ENCODE measurements at places on chromosomes 4 and X.

- H3K4me1 ChIP-seq = no peaks in the 10 kb centered on the region
- H3K27me3 ChIP-seq = no peaks in the 10 kb centered on the region
- no peaks in the 10 kb centered on the region for H3K36me3 ChIP-seq
- no peak for DNase-seq
Observed at GRCh38 chr4:40583850-40584439, 45.7 kb downstream of the RBM47 start.

DNA sequence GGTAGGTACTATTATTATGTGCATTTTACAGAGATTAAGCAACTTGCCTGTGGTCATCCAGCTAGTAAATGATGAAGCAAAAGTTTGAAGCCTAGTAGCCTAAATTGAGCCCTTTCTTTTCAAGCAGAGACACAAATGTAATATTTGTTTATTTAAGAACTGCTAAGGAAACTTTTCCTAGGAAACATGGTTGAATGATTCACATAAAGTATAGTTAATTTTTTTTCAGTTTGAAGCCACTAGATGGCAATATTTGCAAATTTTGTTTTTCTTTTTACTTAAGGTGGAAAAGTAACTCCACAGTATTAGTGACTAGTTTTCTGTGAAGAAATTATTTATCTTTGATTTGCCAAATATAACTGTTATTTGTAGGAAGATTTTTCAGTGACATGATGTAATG lies 52.8 kb upstream of the ANKRD17 start:
- H3K27me3 ChIP-seq = no peaks in the 10 kb centered on the region
- H3K4me1 ChIP-seq = no peaks in the 10 kb centered on the region
- DNase-seq = no peak
- H3K36me3 ChIP-seq = no peaks in the 10 kb centered on the region

GRCh38 chrX:43676971-43677572 lies 21.0 kb downstream of the MAOA start:
- H3K4me3 ChIP-seq = no peak overlapping the region
- no peaks in the 10 kb centered on the region for H3K36me3 ChIP-seq
- no peaks in the 10 kb centered on the region for H3K27me3 ChIP-seq
- H3K27ac ChIP-seq = no peak overlapping the region

DNA sequence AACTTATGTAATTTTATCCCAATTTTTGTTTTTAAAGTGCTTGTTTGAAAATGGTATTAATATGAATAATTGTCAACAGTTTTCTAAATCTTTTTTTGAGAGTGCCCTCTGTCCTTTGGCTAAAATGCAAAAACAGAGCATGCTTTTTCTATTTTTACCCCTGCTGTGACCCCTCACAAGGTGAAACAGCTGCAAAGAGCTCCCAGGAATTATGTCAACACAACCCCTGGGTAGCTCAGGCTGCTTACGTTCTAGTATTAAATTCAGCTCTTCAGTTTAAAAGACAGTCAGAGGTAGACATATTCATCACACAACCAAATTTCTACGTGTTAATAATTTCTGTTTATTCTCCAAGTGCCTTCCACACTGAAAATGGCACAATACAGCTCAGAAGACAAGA lies 367.5 kb downstream of the PRDM5 start:
- H3K27ac ChIP-seq = no peak overlapping the region
- DNase-seq = no peak
- no peak overlapping the region for H3K4me3 ChIP-seq

DNA sequence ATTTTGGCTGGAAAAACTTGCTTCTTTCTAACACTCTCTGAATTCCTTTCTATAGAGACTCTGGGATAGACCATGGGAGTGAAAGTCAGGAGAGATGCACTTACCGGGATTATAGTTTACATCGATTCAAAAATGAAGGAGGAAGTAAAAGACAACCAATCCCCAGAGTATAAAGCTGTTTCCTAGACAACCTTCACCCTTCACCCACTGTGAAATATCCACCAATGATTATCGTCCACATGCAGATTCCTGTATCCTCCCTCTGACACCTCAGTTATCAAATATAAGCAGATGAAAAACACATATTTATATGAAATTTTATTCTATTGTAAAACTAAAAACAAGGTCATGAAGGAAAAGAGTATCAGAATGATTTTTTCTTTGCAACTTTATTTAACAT lies 258.8 kb upstream of the GK2 start:
- H3K27ac ChIP-seq = no peak overlapping the region
- H3K36me3 ChIP-seq = no peaks in the 10 kb centered on the region
- no peak for DNase-seq
- no peak overlapping the region for H3K4me3 ChIP-seq
- peaks cover 1% of the 10 kb centered on the region for H3K4me1 ChIP-seq

GRCh38 chr4:123478859-123479345 lies 82.3 kb downstream of the SPRY1 start:
- no peaks in the 10 kb centered on the region for H3K36me3 ChIP-seq
- H3K4me1 ChIP-seq = no peaks in the 10 kb centered on the region
- DNase-seq = no peak
- H3K27ac ChIP-seq = no peak overlapping the region

- no peaks in the 10 kb centered on the region for H3K4me1 ChIP-seq
- DNase-seq = no peak
- H3K4me3 ChIP-seq = no peak overlapping the region
- H3K36me3 ChIP-seq = no peaks in the 10 kb centered on the region
- no peaks in the 10 kb centered on the region for H3K27me3 ChIP-seq
- H3K27ac ChIP-seq = no peak overlapping the region
Observed at GRCh38 chr4:74486905-74487304, 42.0 kb downstream of the AREG start.

- H3K36me3 ChIP-seq = no peaks in the 10 kb centered on the region
Observed at GRCh38 chrX:43510209-43510608, 145.9 kb upstream of the MAOA start.

DNA sequence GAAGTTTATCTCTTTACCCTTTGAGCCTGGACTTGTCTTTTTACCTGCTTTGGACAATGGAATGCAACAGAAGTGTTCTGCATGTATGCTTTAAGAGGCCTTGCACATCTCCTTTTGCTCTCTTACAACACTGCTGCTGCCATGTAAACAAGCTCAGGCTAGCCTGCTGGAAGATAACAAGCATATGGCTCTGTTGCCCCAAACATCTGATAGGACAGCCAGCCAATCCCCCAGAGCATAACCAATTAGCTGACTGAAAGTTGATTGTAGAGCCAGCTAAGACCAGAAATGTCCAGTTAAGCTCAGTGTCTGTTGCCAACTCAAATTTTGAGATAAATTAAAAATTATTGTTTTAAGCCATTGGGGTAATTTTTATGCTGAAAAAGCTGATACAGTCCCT lies 510.6 kb upstream of the CNKSR2 start:
- H3K27ac ChIP-seq = no peak overlapping the region
- H3K27me3 ChIP-seq = no peaks in the 10 kb centered on the region
- H3K36me3 ChIP-seq = no peaks in the 10 kb centered on the region
- no peak for DNase-seq
- H3K4me3 ChIP-seq = no peak overlapping the region
- no peaks in the 10 kb centered on the region for H3K4me1 ChIP-seq

- no peak overlapping the region for H3K27ac ChIP-seq
- no peaks in the 10 kb centered on the region for H3K27me3 ChIP-seq
- no peak for DNase-seq
- no peaks in the 10 kb centered on the region for H3K4me1 ChIP-seq
- no peak overlapping the region for H3K4me3 ChIP-seq
Observed at GRCh38 chrX:47840111-47840510, 3.4 kb downstream of the ZNF81 start.

Data from aorta (tissue), 5 donors.